ENCODE measurements at places on chromosomes 2 and 18. TPM values are rescaled to one million over a fixed set of nuclear protein-coding genes. Genes with fewer than 3 reads are reported as not detected.

GRCh38 chr2:101781326-101781725, 83.8 kb downstream of the MAP4K4 start:
- no peak overlapping the region for H3K27ac ChIP-seq
- DNase-seq = no peak
- peaks cover 41% of the 10 kb centered on the region for H3K4me1 ChIP-seq
- no peaks in the 10 kb centered on the region for H3K27me3 ChIP-seq
- H3K36me3 ChIP-seq = peaks cover 6% of the 10 kb centered on the region

The MAP3K19 gene
- not detected for total RNA-seq

The THOC1 gene
- total RNA-seq = 78.9 TPM

The DSG4 gene
- total RNA-seq = not detected

The APOB gene
- not detected for total RNA-seq

The ITGA6 gene
- 0.68 TPM for total RNA-seq

- H3K27me3 ChIP-seq = no peaks in the 10 kb centered on the region
- H3K36me3 ChIP-seq = peaks cover 2% of the 10 kb centered on the region
- no peak overlapping the region for H3K4me3 ChIP-seq
- peaks cover 19% of the 10 kb centered on the region for H3K4me1 ChIP-seq
- no peak overlapping the region for H3K27ac ChIP-seq
- peak; percentile 72 for DNase-seq
These were observed 64.1 kb downstream of the PTPN4 start for GRCh38 chr2:119823734-119824334.

DNA sequence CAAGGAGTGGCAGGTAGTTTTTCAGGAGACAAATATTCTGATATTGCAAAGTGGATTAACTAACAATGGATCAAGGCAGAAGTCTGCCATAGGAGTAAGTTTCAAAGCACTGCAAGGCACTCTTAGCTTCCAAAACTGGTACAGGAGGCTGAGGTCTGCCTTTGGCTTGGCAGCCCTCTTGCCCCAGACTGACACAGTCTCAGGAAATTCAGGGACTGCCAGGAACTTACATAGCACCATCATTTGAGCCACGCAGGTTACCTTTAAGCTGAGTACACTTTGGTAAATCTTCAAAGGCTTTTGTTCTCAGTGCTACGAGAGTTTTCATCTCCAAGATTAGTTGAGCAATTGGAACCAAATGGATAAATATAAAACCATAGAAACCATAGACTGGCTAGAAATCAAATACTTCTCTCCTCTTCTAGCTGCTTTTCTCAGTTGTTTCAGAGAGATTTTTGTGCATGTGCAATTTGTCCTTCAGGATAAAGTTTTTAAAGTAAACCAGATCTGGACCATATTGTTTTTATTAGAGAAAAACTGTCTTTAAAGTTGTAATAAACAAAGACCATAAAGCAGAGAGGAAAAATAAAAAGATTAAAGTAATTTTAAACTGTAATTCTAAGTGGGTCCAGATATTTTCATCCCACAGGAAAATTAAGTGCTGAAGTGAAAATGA, 18.8 kb downstream of the ANKRD29 start:
- no peak overlapping the region for H3K4me3 ChIP-seq
- H3K27me3 ChIP-seq = peaks cover 29% of the 10 kb centered on the region
- no peaks in the 10 kb centered on the region for H3K36me3 ChIP-seq
- DNase-seq = no peak
- no peak overlapping the region for H3K27ac ChIP-seq

DNA sequence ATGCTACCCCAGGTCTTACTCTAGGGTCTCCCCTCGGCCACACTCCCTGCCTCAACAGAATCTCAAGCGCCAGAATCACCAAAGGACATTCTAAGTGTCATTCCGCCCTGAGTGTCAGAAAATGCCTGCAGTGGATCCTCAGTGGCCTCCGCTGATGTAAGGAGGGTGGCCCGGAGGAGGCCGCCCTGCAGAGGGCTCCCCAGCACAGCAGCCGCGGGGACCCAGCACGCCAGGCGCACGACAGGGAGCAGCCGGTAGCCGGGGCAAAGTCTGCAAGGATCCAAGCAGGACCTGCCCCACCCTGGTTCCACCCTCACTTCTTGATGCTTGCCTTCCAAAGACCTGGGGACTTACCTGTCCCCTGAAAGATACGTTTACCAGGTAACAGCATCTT, 54.2 kb upstream of the ID2 start:
- H3K27me3 ChIP-seq = peaks cover 9% of the 10 kb centered on the region
- no peak overlapping the region for H3K4me3 ChIP-seq
- peaks cover 12% of the 10 kb centered on the region for H3K4me1 ChIP-seq
- H3K27ac ChIP-seq = no peak overlapping the region

The EML6 gene
- 0.83 TPM for total RNA-seq

The TTL gene
- total RNA-seq = 48.5 TPM

GRCh38 chr2:207112383-207112782, 53.4 kb downstream of the KLF7 start:
- peaks cover 7% of the 10 kb centered on the region for H3K4me1 ChIP-seq
- no peak overlapping the region for H3K27ac ChIP-seq
- peaks cover 17% of the 10 kb centered on the region for H3K36me3 ChIP-seq
- no peaks in the 10 kb centered on the region for H3K27me3 ChIP-seq

- no peak overlapping the region for H3K27ac ChIP-seq
- DNase-seq = no peak
- H3K36me3 ChIP-seq = no peaks in the 10 kb centered on the region
- H3K4me3 ChIP-seq = no peak overlapping the region
- no peaks in the 10 kb centered on the region for H3K4me1 ChIP-seq
These were observed 27.3 kb downstream of the RFTN2 start for GRCh38 chr2:197647961-197648690.

DNA sequence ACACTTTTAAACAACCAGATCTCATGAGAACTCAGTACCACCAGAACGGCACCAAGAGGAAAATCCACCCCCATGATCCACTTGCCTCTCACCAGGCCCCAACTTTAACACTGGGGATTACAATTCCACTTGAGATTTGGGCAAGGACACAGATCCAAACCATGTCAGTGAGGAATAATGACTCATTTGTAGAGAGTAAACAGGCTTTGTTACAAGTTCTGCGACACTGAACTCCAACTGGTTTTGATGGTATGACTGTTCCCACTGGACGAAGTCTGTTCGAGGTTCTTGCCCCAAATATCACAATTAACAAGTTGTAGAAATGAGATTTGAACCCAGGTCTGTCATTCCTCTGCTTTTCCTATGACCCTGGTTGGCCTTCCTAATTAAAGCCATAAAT, 718.1 kb upstream of the ID2 start:
- no peak for DNase-seq
- H3K4me3 ChIP-seq = no peak overlapping the region
- no peaks in the 10 kb centered on the region for H3K36me3 ChIP-seq
- H3K27me3 ChIP-seq = no peaks in the 10 kb centered on the region
- H3K4me1 ChIP-seq = peaks cover 8% of the 10 kb centered on the region

The MERTK gene
- 0.63 TPM for total RNA-seq

GRCh38 chr2:100126201-100126600, 16.2 kb downstream of the AFF3 start:
- H3K4me1 ChIP-seq = no peaks in the 10 kb centered on the region
- no peak overlapping the region for H3K27ac ChIP-seq
- H3K27me3 ChIP-seq = no peaks in the 10 kb centered on the region

The AGXT gene
- not detected for total RNA-seq

- no peak overlapping the region for H3K27ac ChIP-seq
- DNase-seq = no peak
- H3K27me3 ChIP-seq = peaks cover 2% of the 10 kb centered on the region
These were observed 97.1 kb downstream of the PRPF40A start for GRCh38 chr2:152620208-152620607.

- DNase-seq = no peak
- no peaks in the 10 kb centered on the region for H3K27me3 ChIP-seq
- H3K27ac ChIP-seq = no peak overlapping the region
- H3K36me3 ChIP-seq = no peaks in the 10 kb centered on the region
These were observed 47.2 kb downstream of the DCC start for GRCh38 chr18:52387175-52387574.

The UNC80 gene
- not detected for total RNA-seq

The ZSWIM2 gene
- not detected for total RNA-seq

DNA sequence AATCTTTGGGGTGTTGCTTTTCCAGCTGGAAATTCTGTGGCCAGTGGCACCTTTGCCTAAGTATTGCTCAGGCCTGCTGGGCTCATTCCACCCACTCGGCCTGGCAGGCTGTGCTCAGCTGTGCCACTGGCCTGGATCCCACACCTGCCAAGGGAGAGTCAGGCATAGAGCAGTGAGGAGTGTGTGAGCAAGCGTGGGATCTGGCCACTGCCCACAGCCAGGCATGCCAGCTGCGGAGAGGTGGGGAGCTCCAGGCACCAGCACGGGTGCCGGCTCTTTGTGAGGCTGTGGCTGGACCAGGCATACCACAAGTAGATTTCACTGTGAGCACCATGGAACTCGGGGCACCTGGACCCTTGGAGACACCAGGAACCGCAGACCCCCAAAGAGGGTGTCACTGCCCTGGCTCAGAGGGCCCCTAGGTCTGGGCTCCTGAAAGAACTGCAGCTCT, 118.1 kb upstream of the MAP2 start:
- no peak overlapping the region for H3K27ac ChIP-seq
- H3K36me3 ChIP-seq = no peaks in the 10 kb centered on the region
- no peak for DNase-seq
- no peaks in the 10 kb centered on the region for H3K27me3 ChIP-seq
- H3K4me1 ChIP-seq = no peaks in the 10 kb centered on the region
- no peak overlapping the region for H3K4me3 ChIP-seq

The GALNT3 gene
- 4.9 TPM for total RNA-seq

- no peaks in the 10 kb centered on the region for H3K27me3 ChIP-seq
- peaks cover 12% of the 10 kb centered on the region for H3K4me1 ChIP-seq
- no peak overlapping the region for H3K4me3 ChIP-seq
- no peaks in the 10 kb centered on the region for H3K36me3 ChIP-seq
- no peak for DNase-seq
These were observed 702.2 kb downstream of the RNF144A start for GRCh38 chr2:7619203-7619970.

- H3K4me1 ChIP-seq = peaks cover 7% of the 10 kb centered on the region
- no peaks in the 10 kb centered on the region for H3K36me3 ChIP-seq
- H3K27ac ChIP-seq = no peak overlapping the region
- no peak for DNase-seq
- no peak overlapping the region for H3K4me3 ChIP-seq
These were observed 24.9 kb upstream of the EPC2 start for GRCh38 chr2:148619560-148620195.

DNA sequence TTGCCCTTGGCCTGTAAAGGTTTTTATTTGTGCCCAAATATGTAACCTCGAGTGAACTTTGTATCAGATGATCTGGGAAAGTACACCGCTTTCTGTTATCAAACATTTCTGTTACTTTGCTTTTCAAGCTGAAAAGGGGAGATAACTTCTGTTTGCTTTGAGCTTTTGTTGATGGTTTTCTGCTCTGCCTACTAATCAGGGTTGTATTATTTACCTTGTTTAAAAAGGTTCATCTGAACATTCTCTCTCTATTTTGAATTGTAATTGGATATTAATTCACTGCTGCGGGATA, 79.4 kb downstream of the XRCC5 start:
- no peak overlapping the region for H3K4me3 ChIP-seq
- peak overlapping the region; percentile 2 for H3K27ac ChIP-seq
- no peaks in the 10 kb centered on the region for H3K27me3 ChIP-seq
- peaks cover 59% of the 10 kb centered on the region for H3K4me1 ChIP-seq
- no peak for DNase-seq
- H3K36me3 ChIP-seq = peaks cover 65% of the 10 kb centered on the region

- H3K27me3 ChIP-seq = no peaks in the 10 kb centered on the region
- peaks cover 19% of the 10 kb centered on the region for H3K36me3 ChIP-seq
- peak overlapping the region; percentile 82 for H3K27ac ChIP-seq
These were observed 1.3 kb downstream of the PTPN2 start for GRCh38 chr18:12882453-12883371.

GRCh38 chr2:164314148-164314547, 307.1 kb downstream of the GRB14 start:
- H3K27me3 ChIP-seq = no peaks in the 10 kb centered on the region
- DNase-seq = no peak
- no peaks in the 10 kb centered on the region for H3K4me1 ChIP-seq
- H3K27ac ChIP-seq = no peak overlapping the region
- H3K36me3 ChIP-seq = no peaks in the 10 kb centered on the region
- no peak overlapping the region for H3K4me3 ChIP-seq

The RNU2-63P gene
- total RNA-seq = 34.9 TPM

DNA sequence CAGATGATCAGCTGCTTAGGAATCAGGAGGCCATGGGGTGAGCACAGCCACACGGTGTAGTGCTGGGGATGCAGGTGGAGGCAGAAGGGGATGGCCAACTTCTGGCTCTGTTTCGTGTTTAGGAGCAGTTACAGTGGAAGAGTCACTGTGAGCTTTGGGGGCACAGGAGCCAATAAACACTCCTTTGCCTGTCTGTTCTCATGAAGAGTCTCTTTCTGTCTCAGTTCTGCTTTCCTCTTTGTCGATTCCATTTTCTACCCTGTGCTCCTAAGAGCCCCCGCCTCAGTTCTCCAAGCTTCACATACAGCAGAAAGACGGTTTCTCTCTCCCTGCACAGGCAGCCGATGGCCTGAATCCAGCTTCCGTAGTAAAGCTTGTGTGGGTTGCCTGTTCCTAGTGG, 21.0 kb upstream of the RRM2 start:
- no peak overlapping the region for H3K4me3 ChIP-seq
- H3K36me3 ChIP-seq = no peaks in the 10 kb centered on the region
- H3K27ac ChIP-seq = no peak overlapping the region
- H3K4me1 ChIP-seq = peaks cover 7% of the 10 kb centered on the region
- DNase-seq = no peak

GRCh38 chr2:145846982-145847381, 1327.1 kb upstream of the ZEB2 start:
- H3K4me1 ChIP-seq = no peaks in the 10 kb centered on the region
- H3K27ac ChIP-seq = no peak overlapping the region
- H3K36me3 ChIP-seq = no peaks in the 10 kb centered on the region
- no peaks in the 10 kb centered on the region for H3K27me3 ChIP-seq

GRCh38 chr18:47552783-47553182, 301.3 kb upstream of the SKOR2 start:
- H3K27me3 ChIP-seq = no peaks in the 10 kb centered on the region
- no peak overlapping the region for H3K27ac ChIP-seq
- DNase-seq = no peak
- no peak overlapping the region for H3K4me3 ChIP-seq
- H3K36me3 ChIP-seq = no peaks in the 10 kb centered on the region

GRCh38 chr2:230268606-230269243, 43.2 kb downstream of the SP140 start:
- H3K4me1 ChIP-seq = peaks cover 63% of the 10 kb centered on the region
- peaks cover 91% of the 10 kb centered on the region for H3K36me3 ChIP-seq
- H3K4me3 ChIP-seq = peak overlapping the region; percentile 68
- H3K27ac ChIP-seq = peak overlapping the region; percentile 80
- H3K27me3 ChIP-seq = no peaks in the 10 kb centered on the region
- peak; percentile 63 for DNase-seq

GRCh38 chr18:63439334-63439733, 17.1 kb upstream of the VPS4B start:
- no peak overlapping the region for H3K4me3 ChIP-seq
- peaks cover 29% of the 10 kb centered on the region for H3K27me3 ChIP-seq
- H3K27ac ChIP-seq = no peak overlapping the region
- no peaks in the 10 kb centered on the region for H3K36me3 ChIP-seq
- peak; percentile 85 for DNase-seq

The ASTL gene
- 2.4 TPM for total RNA-seq

DNA sequence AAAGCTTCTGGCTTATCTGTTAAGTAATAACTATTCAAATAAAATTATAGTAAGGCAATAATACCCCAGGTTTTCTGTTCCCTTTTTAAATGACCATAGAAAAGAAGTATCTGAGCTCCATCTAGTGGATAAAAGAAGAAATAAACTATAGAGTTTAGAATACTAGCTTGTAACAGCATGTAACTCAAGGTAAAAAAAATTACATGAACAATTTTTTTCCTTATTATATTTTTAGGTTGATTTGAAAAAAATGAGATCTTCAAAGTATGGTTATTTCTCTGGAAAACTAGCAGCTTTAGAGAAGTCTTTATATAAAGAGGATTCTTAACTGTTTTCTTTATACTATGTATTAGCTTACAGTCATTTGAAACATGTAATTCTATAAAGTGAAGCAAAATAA, 58.1 kb downstream of the NCKAP1 start:
- H3K27ac ChIP-seq = no peak overlapping the region
- DNase-seq = no peak
- H3K27me3 ChIP-seq = no peaks in the 10 kb centered on the region
- H3K36me3 ChIP-seq = no peaks in the 10 kb centered on the region
- H3K4me1 ChIP-seq = no peaks in the 10 kb centered on the region

Measured in activated CD4-positive, alpha-beta T cell treated with anti-CD3 and anti-CD28 coated beads, Interleukin-2, amount 10 ng/mL, durations not matched to agents 24 days and 14 days (primary cell).